ENCODE measurements at places on chromosomes 16 and 17.

DNA sequence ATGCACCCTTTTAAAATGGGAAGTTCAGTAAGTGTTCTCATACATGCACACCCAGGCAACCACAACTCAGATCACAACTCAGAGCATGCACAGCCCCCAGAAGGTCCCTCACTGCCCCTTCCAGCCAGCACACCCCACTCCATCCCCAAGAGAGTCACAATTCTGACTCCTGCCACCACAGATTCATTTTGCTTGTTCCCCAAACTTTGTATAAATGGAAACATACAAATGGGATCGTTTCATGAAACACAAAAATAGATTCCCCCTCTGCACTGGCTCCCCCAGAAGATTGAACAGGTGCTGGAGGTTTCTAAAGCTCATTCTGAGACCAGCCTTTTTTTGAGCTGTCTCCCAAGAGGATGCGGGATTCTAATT lies 3.3 kb upstream of the TNFRSF13B start:
- DNase-seq, result no peak

- no peak for DNase-seq
Measured at GRCh38 chr17:16872351-16873173, 99.4 kb downstream of the TNFRSF13B start.

- no peak for DNase-seq
Measured at GRCh38 chr16:35797811-35798210, 2338.4 kb downstream of the TP53TG3F start.

DNA sequence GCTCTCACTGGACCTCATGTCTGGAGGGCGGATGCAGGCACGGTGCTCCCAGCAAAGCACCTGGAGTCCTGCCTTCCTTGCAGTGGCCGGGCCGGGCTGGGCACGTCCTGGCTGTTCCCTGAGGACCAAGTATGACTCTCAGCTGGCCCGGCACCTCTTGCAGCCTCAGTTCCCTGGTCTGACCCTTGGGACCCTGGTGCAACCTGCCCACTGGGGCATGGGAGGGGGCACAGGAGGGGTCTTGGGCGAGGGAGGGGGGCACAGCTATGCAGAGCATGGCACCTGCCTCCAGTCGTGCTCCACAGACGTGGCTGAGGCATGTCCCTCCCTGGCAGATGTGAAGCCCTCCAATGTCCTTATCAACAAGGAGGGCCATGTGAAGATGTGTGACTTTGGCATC lies 19.6 kb downstream of the MAP2K3 start:
- no peak for DNase-seq

DNA sequence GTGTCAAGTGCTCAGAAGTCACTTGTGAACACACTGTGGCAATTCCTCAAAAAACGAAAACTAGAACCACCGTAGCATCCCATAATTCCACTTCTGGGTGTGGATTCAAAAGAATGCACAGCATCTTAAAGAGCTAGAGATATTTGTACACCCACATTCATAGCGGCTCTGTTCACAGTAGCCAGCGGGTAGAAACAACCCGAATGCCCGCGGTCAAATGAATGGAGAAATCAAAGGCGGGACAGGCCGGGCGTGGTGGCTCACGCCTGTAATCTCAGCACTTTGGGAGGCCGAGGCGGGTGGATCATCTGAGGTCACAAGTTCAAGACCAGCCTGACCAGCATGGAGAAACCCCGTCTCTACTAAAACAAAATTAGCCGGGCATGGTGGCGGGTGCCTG lies 337.5 kb downstream of the SEC14L1 start:
- no peak for DNase-seq

DNA sequence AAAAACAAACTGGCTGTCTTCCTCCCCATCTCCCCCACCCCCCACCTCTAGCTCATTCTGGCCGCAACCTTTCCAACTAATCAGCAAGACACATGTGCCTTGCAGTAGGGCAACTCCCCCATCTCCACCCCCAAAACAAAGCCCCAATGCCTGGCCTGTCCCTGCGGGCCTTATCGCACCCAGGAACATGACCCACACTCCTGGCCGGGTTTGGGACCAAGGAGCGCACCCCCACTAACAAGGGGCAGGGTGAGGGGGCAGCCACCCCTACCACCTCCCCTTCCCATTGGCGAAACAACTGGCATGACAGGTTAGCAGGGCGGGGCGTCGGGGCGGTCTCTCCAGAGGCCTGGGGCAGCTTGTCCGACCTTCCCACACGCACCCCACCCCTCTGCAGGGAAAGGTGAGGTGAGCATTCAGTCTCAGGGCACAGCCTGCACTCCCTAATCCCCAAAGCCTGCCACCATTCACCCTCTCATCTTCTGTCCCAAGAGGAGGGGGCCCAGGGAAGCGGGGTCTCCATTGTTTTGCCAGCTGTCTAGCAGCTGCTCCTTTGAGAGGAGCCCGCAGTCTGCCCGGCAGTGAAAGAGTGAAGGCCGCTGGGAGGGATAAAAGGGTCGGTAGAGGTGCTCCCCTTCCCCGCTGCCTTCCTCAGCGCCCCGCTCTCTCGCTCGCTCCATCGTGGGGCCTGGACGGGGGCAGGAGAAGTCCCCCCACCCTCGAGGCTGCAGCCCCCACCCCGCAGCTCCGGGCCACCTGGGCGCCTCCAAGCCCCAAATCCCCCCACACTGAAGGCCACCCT lies 765 bp downstream of the MYO18A start:
- peak; percentile 58 for DNase-seq

- DNase-seq, result no peak
Measured at GRCh38 chr16:76371441-76371840, 94.2 kb downstream of the CNTNAP4 start.

GRCh38 chr17:60888812-60889709 lies 211.4 kb downstream of the BCAS3 start:
- peak; percentile 56 for DNase-seq

GRCh38 chr17:82895087-82895486 lies 55.3 kb upstream of the ZNF750 start:
- DNase-seq, result no peak

GRCh38 chr17:74150428-74151025 lies 53.0 kb upstream of the RPL38 start:
- no peak for DNase-seq

All from NCI-H1417 (cell line).